ENCODE measurements at places on chromosomes 6 and 20. TPM values are rescaled to one million over a fixed set of nuclear protein-coding genes. Genes with fewer than 3 reads are reported as not detected.

The SLC35F1 gene
- not detected for total RNA-seq

DNA sequence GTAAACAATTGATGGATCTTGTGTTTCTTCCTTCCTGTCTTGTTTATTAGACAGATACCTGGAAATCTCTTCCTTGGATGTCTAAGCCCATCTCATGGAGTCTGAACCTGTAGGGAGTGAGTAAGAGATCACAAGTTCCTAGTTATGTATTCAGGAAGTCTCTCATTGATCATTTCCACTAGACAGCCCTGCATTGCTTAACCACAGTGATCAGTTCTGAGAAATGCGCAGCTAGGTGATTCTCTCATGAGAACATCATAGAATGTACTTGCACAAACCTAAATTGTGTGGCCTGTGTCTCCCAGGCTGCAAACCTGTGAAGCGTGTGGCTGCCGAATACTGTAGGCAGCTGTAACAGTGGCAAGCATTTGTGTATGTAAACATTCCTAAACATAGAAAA is 39.1 kb downstream of the FAM120B start:
- peak; percentile 25 for DNase-seq

DNA sequence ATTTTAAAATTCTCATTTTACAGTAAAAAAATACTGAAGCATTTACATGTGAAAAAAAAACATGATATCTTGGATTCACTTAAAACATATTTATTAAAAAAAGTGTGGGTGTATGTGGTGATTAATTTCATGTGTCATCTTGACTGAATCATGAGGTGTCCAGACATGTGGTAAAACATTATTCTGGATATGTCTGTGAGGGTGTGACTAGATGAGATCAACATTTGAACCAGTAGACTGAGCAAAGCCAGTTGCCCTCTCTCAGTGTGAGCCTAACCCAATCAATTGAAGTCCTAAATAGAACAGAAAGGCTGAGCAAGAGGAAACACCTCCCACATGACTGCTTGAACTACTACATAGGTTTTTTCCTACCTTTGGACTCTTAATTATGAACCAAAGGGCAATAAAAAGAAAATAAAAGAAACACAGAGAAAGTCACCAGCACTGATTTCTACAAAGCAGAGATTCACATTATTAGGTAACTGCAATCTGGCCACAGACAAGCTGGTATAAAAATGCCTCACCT is 90.5 kb upstream of the VGLL2 start:
- DNase-seq = no peak

The CAGE1 gene
- total RNA-seq = under 0.01 TPM

DNA sequence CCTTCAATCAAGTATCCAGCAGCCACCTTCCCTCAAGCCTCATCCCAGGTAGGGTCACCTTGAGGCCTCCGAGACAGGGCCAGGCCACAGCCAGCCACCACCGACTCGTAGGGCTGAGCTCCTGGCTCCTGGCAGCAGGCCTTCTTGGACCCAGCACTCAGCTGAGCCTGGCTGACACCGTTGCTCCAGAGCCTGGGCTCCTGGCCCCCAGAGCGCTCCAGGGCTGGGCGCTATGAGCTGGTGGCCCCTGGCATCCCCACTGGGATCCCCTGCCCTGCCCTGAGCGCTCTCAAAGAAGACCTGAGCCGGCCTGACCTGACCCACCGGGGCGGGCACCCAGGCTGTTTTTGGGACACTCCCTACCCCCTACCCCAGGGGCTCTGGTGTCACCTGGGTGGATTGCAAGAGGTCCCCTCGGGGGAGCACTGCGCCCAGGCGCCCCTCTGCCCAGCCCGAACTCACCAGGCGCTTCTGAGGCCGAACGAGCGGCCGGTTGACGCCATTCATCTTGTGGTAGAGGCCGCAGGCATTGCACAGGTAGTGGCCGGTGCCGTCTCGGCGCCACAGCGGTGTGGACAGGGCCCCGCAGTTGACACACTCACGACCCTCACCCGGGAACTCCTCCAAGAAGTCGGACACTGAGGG is 2.7 kb downstream of the GATA5 start:
- no peak for DNase-seq

GRCh38 chr6:115582386-115582785 is 478.3 kb downstream of the FRK start:
- no peak for DNase-seq

The RGS19 gene
- total RNA-seq = 44.6 TPM

The OR12D3 gene
- not detected for total RNA-seq

The NFATC2 gene
- 4.8 TPM for total RNA-seq

- DNase-seq = no peak
Observed at GRCh38 chr6:41289815-41290214, 3.3 kb upstream of the TREM1 start.

GRCh38 chr20:1674361-1674760 is 16.8 kb upstream of the SIRPG start:
- DNase-seq = no peak

DNA sequence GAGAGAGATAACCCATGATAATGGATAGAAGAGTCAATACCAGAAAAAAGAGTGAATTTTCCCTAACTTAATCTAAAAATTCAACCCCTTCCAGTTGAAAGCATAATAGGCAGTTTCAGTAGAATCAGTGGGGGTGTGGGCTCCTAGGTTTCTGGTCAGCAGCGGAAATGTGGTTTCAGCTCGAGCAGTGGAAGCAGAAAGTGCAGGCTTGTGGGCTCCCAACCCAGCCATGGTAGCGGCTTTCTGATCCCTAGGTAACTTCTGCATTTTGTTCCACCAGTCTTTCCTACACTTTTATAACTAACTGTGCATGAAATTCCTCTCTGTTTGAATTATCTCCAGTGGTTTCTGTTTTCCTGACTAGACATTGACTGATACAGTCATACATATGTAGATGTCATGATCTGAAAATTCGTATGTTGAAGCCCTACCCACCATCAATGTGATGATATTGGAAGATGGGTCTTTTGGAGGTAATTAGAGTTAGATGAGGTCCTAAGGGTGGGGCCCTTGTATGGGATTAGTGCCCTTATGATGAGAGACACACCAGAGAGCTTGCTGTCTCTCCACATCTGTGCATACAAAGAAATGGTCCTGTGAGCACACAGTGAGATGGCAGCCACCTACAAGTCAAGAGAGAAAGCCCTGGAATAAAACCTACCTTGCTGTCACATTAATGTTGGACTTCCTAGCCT is 6.5 kb upstream of the DDO start:
- no peak for DNase-seq

The DDO gene
- total RNA-seq = 2.0 TPM

GRCh38 chr20:62622877-62623487 is 19.3 kb upstream of the SLCO4A1 start:
- no peak for DNase-seq

GRCh38 chr6:15948930-15949900 is 179.7 kb upstream of the MYLIP start:
- DNase-seq = peak; percentile 37

The ADGRF1 gene
- not detected for total RNA-seq

The PSMB8 gene
- 86.4 TPM for total RNA-seq

The DPPA5 gene
- not detected for total RNA-seq

GRCh38 chr6:137399881-137400443 is 94.2 kb downstream of the OLIG3 start:
- no peak for DNase-seq

The TBC1D32 gene
- 3.8 TPM for total RNA-seq

DNA sequence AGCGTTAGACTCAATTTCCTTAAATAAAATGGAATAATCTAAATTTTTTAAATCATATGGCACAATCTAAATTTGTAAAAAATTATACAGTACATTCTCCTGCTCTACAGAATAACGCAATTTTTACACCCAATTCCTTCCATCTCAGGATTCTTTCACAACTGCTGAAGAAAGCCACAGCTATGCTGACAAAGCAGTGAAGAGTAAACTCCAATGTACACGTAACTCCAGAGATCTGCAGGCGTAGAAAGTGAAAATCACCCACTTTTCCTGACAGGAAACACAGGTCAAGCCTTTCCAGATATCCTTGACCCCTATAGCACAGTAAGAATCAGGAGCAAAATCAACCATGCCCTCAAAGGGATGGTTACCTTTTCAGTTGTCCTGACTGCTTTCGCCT is 27.4 kb downstream of the EPHA7 start:
- no peak for DNase-seq

- DNase-seq = no peak
Observed at GRCh38 chr6:140779341-140779740, 1353.4 kb upstream of the GJE1 start.

The HLA-DQA1 gene
- total RNA-seq = not detected

- DNase-seq = no peak
Observed at GRCh38 chr6:116761779-116762178, 3.7 kb downstream of the FAM162B start.

DNA sequence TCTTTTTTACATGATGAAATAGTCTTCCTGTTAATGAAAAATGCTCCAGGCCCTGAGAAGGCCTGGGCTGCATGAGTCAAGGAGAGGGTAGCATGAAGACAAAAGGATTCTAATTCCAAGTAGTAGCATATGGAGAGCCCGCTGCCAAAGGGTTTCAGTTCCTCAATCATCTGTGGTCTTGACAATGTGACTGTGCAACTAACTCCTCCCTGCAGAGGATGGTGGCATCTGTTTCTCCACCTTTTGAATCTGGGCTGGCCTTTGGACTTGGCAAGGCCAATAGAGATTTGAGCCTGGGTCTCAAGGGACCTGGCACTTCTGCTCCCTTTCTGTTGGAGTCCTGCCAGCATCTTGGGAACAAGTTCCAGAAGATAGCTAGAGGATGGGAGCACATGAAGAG is 35.1 kb upstream of the ANKEF1 start:
- no peak for DNase-seq

DNA sequence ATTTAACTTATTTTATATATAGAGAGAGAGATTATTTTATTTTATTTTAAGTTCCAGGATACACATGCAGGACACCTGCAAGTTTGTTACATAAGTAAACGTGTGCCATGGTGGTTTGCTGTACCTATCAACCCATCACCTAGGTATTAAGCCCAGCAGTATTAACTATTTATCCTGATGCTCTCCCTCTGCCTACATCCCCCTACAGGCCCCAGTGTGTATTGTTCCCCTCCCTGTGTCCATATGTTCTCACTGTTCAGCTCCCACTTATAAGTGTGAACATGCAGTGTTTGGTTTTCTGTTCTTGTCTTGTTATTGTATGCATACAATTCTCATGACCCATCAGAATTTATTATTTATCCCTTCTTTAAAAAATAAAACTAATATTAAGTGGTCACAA is 34.6 kb downstream of the FKBP1C start:
- DNase-seq = no peak
